ENCODE measurements at places on chromosomes 1 and 21. TPM values are rescaled to one million over a fixed set of nuclear protein-coding genes. Genes with fewer than 3 reads are reported as not detected.

DNA sequence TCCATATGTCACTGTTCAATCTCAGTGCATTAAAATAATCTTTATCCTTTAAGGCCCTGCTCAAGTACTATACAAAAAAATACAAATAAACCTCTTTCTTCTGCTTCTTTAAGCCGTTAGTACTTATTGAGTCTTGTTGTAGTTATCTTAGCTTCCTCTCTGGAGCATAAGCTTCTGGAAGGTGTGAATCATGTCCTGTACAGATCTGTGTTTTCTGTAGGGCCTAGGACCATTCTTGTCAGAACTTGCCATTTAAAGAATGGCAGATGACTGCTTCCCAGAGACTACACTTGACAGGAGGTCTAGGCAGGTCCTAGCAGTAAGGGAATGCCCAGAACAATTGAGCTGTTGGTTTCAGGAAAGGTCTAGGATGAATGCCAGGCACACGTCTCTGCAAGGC, 12.9 kb downstream of the NEK7 start:
- no peak for DNase-seq

FAM177B gene
- not detected for total RNA-seq

HRNR gene
- not detected for total RNA-seq

DNA sequence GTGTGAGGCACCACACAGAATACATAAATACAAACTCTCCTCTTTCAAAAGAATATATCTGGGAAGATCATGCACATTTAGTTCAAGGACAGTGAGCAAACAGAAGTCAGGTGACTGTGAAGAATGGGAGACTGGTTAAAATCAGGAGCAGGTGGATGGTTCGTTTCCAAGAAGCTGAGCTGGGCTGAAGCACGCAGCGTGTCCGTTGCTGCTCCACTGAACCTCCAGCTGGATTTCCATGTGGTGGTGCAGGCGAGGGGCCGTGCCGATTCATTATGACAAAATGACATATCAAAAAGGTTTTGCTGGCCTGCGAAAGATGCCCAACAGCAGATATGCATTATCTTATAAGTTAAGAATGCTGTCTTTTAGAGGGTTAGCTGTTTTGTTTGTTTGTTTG, 66.0 kb downstream of the OLIG1 start:
- DNase-seq, result no peak

GRCh38 chr21:43342301-43342881, 84.5 kb downstream of the SIK1 start:
- DNase-seq, result no peak

KMO gene
- 1.3 TPM for total RNA-seq

- no peak for DNase-seq
Measured at GRCh38 chr1:174097426-174097825, 61.9 kb upstream of the RABGAP1L start.

OR2L5 gene
- total RNA-seq, result not detected

RAB25 gene
- total RNA-seq, result not detected

LCE1A gene
- total RNA-seq, result not detected

DNA sequence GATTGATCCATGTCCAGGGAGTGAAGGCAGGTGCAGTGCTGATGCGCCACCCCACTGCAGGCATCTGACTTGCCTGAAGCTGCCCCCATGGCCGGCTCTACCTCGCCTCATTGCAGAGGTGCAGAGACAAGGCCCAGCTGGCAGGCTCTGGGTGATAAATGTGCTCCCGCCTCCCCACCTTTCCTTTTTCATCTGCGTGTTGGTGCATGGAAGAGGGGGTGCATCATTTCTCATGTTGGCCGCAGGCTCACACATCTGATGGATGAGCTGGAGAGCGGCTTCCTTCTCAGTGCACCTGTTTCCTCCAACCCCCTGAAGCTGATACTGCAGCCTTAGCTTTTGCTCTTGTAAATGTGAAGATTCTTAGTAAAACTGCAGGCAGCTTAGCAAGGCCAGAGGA, 306.0 kb upstream of the KAZN start:
- no peak for DNase-seq

DNA sequence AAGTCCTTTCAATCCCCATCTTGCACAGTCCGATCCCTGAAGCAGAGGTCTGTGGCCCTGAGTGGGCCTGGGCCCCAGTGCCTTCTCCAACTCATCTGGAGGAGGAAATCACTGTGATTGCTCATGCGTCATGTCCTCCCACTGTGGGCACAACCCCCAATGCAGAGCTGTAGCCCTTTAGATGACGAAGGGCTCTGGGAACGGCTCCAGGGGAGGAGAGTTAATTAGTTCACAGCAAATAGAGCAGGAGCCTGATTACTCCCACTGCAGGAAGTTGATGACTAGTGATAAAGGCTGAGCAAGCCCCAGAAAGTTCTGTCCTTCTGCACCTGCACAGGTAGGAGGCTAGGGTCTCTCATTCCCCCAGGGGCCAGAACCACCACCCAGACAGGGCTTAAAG, 111.5 kb downstream of the CCDC185 start:
- DNase-seq, result no peak

DNA sequence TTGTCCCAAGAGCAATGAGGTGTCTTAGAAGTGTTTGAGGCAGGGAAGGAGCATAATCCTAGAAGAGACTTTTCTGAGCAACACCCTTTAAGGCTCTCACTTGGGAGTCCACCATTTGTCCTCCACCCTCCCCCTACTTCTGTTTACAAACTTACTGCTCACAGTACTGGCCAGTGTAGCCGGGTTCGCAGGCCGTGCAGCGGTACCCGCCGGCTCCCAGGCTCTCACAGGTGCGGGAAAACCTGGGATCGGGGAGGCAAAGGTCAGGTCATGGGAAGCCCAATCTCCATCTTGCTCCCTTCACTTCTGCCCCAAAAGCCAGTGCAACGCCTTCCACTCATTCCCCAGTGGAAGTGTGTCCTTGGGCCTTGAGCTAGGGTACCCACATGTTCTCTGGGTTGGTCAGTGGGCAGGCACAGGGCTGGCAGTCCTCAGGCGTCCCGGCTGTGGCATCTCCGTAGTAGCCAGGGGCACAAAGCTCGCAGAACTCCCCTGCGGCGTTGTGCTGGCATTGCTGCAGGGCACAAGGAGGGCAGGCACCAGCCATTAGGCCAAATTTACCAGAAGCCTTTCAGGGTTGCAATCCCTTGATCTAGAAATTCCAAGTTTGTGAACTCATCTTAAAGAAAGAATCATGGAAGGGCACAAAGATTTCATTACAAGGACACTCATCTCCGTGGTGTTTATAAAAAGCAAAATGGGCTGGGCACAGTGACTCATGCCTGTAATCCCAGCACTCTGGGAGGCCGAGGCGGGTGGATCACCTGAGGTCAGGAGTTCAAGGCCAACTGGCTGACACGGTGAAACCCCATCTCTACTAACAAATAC, 49.8 kb downstream of the LDLRAD2 start:
- DNase-seq, result no peak

- no peak for DNase-seq
Measured at GRCh38 chr1:200302921-200303290, 106.9 kb downstream of the ZNF281 start.

TRIM17 gene
- total RNA-seq, result 3.3 TPM

GRCh38 chr1:157360023-157360390, 192.3 kb downstream of the FCRL5 start:
- no peak for DNase-seq

- DNase-seq, result no peak
Measured at GRCh38 chr1:2137257-2138121, 57.1 kb downstream of the FAAP20 start.

CEP85 gene
- 4.3 TPM for total RNA-seq

LMOD1 gene
- total RNA-seq, result 124 TPM

TSSK3 gene
- total RNA-seq, result not detected

- no peak for DNase-seq
Measured at GRCh38 chr21:40555021-40555528, 291.9 kb downstream of the DSCAM start.

All from omental fat pad (tissue), 4 donors.